ENCODE measurements at places on chromosomes 3 and 15.

DNA sequence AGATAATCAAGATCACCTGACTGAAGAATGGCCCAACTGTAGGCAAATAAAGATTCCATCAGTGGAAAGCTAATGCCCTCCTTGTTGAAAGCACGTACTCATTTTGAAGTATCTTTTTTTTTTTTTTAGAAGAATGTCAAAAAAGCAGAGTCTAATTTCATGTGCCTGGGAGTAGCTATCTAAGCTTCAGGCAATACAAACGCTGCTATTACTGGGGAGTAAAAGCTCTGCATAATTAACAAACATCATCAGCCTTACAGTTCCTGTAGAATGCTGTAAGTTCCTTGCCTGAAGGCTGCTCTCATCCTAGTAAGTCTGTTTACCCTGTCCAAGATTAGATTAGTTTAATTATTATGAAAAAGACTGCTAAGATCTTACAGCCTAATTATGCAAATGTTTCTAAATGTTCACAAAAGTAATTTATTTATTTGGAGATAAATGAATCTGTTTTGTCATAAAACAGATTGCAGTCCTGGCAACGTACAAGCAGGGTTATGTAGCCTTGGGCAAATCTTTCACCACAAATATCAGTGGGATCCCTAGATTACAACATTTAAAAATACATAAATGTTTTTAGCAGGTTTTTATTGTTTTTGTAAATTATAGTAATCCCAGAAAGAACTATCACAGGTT is 451.3 kb upstream of the AGTR1 start:
- no peak for DNase-seq

DNA sequence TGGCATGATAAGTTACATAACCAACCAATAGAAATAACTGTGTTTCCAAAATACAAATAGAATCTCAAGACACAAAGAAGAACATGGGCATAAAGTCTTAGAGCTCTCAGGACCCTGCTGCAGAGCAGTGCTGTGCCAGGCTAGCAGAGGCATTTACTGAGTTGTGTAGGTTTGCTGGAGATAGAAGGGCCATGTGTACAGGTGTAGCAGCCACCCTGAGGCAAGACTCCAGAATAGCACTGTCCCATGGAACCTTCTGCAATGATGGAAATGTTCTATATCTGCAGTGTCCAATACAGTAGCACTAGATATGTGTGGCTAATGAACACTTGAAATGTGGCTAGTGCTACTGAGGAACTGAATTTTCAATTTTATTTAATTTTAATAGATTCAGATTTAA is 267.0 kb upstream of the UMPS start:
- DNase-seq = no peak

GRCh38 chr15:74890665-74890960 is 771 bp downstream of the MPI start:
- DNase-seq = no peak

- no peak for DNase-seq
These were observed 110.3 kb downstream of the FAIM start for GRCh38 chr3:138718849-138719248.

GRCh38 chr15:40075298-40076044 is 33.2 kb downstream of the BMF start:
- DNase-seq = no peak

GRCh38 chr15:81752546-81752942 is 293.3 kb downstream of the MEX3B start:
- DNase-seq = peak; percentile 92

DNA sequence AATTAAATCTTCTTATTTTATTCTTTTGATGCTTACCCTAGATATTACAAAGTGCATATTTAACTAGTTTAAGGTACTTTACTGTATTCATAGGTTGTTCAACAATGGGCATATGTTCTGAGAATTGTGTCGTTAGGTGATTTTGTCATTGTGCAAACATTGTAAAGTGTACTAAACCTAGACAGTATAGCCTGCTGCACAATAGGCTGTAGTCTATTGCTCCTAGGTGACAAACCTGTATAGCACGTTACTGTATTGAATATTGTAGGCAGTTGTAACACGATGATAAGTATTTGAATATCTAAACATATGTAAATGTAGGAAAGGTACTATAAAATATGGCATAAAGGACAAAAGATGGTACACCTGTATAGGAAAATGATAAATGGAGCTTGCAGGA is 100.7 kb downstream of the CACNA2D3 start:
- no peak for DNase-seq

DNA sequence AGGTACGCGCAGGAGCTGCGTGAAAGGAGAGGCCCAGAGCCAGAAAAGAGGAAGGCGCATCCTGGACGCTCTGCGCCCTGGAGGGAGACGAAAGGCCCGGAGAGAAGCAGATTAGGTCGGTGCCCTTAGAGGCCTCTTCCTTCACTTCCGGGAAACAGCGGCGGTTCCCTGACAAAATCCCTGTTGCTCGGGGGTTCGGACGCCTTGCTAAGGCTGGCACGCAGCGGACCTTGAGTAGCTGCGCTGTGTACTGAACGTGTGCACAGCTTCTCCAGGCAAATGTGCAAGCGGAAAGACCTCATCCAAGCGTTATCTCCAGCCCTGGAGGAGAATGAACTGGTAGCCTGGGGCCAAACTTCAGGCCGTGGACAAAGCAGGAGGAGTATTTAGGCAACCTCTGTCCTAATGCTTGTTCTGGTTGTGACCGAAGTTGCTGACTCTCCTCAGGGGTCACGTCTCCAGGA is 3.0 kb upstream of the SOX14 start:
- no peak for DNase-seq

- no peak for DNase-seq
These were observed 204.6 kb downstream of the ZIC1 start for GRCh38 chr3:147613725-147614124.

DNA sequence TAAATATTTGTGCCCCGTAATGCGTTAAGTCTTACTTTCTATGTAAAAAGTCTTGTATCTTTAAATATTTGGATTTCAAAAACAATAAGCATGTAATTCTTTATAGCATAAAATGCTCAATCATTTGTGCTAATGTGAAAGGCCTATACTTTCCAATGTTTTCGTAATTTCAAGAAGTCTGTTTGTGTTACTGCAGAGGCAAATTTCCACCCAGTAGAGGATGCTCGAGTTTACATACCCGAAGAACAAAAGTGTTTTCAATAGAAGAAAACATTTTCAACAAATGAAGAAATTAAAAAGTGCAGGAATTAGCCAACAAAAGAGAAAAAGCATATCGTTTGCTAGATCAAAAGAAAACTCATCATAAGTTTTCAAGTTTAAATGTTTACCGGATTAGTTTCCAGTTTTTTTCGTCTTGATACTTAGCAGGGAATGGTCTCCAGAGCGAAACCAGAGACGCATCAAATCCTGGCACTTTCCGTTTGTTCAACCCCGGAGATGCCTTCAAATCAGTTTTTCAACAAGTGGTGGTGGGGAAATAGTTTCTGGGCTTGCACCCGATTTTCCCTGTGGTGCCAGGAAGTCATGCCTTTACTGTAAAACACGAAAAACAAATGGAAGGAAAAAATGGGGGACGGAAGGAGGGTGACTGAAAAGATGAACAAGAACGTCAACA is 1.0 kb downstream of the CGGBP1 start:
- no peak for DNase-seq

DNA sequence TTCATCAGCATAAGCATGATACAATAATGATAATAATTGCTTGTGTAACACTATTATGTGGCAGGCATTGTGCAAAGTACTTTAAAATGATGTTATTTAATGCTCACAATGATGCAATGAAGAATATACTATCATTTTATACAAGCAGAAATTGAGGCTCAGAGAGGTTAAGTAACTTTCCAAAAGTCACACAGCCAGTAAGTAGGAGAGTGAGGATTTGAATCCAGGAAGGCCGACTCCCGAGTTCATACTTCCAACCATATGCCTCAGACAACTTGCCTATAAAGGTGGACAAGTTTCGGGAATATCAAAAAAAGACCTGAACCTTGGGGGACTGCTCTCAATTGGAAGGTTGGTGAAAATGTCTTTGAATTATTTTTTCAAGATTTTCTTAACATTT is 19.9 kb downstream of the RARB start:
- no peak for DNase-seq

GRCh38 chr3:112512320-112512719 is 13.0 kb upstream of the BTLA start:
- DNase-seq = no peak

- DNase-seq = no peak
These were observed 236.7 kb downstream of the ADAMTSL3 start for GRCh38 chr15:83890587-83890986.

DNA sequence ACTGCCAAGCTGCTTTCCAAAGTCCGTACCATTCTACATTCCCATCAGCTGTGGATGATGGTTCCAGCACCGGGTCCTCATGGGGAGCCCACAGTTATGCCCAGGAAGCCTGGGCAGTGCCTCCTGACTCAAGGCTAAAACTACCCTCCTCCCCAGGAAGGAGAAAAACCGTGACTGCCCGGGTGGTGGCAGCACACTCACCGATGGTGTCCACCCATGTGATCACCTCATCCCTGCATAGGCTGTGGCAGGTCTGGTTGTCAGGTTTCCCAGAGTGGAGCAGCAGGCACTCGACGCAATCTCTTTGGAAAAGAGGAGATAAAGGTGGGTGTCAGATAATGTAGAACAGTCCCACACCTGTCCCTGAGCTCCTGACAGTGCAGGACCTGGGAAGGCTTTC is 38.6 kb downstream of the UMPS start:
- no peak for DNase-seq

GRCh38 chr3:38521391-38521987 is 25.3 kb downstream of the EXOG start:
- DNase-seq = peak; percentile 2

GRCh38 chr3:141788149-141788548 is 24.9 kb downstream of the GRK7 start:
- no peak for DNase-seq

- peak; percentile 62 for DNase-seq
These were observed 50.1 kb downstream of the HCN4 start for GRCh38 chr15:73318463-73319351.

GRCh38 chr3:160448845-160449635 is 546 bp downstream of the TRIM59 start:
- DNase-seq = no peak

GRCh38 chr3:136899622-136900158 is 37.7 kb downstream of the NCK1 start:
- no peak for DNase-seq

GRCh38 chr3:149462051-149462450 is 12.4 kb upstream of the TM4SF4 start:
- no peak for DNase-seq
